ENCODE measurements at places on chromosomes 5 and 9.

GRCh38 chr5:167571824-167572223 is 719.6 kb upstream of the WWC1 start:
- DNase-seq = no peak

DNA sequence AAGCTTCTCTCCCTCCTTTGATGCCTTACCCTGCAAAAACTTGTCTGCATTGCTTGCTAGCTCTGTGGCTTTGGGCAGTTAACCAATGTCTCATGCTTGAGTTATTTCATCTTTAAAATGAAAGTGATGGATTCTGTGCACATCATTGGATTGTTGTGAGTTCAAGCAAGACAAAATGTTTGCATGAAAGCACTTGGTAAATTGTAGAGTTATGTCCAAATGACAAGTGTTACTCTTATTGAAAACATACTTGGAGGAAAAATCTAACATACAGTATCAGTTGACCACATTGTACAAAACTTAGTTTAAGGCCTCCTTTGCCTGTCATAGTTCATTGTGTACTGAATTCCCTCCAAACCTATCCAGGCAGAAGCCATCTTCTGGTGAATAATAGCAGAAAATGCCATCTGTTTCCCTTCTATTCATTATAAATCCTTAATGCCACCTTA is 30.0 kb downstream of the TGFBR1 start:
- DNase-seq = no peak

GRCh38 chr9:27108981-27109541 is at the start of gene TEK:
TEK (plus strand) TSS chr9:27109225; CDS start chr9:27109591, 366 bp downstream.
- DNase-seq = no peak

- no peak for DNase-seq
These were observed 110.1 kb downstream of the SIL1 start for GRCh38 chr5:139088024-139088423.

Measured in stimulated activated CD8-positive, alpha-beta memory T cell treated with anti-CD3 and anti-CD28 coated beads, Interleukin-15, amount 100 ng/mL, for 24 hours (primary cell).